GM23248 (cell line): ENCODE measurements at places on chromosomes 6 and 20. TPM values are rescaled to one million over a fixed set of nuclear protein-coding genes. Genes with fewer than 3 reads are reported as not detected.

TGM3 gene
- total RNA-seq = 0.11 TPM in 1 of 2 replicates, not detected in the other

SLC17A3 gene
- total RNA-seq = not detected in 2 replicates

DNA sequence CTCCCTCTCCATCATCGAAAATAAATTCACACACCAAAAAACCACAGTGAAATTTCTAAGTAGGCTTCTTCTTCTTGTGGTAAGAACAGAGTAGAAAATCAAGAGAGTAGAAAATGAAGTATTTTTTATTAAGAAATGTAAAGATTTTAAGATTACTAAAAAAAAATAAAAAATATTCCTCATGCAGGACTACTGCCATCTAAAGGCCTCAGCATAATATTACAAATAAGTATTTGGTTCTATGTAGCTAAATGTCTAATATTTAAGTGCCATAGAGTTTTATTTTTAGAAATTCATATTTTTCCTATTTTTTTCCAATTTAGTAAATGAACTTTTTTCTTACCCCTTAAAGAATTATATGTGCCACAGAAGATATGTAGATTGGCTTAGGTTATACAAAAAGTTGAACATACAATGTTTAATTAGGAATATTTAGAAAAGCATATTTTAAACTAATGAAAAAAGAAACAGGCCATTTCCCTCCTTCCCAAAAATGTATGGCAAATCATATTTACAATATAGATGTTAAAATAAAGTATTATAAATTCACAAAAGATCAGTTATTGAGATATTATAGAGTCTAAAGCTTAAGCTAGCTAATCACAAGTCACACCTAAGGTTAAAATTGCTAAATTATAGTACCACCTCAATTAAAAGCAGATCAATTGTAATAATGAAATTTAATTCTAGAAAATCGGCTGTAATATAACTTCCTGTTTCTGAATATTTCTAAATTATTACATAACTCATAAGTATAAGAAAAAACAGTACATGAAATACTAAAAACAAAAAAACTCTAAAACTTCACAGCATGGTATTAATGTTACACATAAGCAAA lies 3.5 kb upstream of the NT5DC1 start:
- peak; percentile 57 for DNase-seq

- no peak for DNase-seq
Observed at GRCh38 chr6:395432-396125, 4.0 kb downstream of the IRF4 start.

ID4 gene
- total RNA-seq = 34.0 and 41.0 TPM in 2 replicates

DNA sequence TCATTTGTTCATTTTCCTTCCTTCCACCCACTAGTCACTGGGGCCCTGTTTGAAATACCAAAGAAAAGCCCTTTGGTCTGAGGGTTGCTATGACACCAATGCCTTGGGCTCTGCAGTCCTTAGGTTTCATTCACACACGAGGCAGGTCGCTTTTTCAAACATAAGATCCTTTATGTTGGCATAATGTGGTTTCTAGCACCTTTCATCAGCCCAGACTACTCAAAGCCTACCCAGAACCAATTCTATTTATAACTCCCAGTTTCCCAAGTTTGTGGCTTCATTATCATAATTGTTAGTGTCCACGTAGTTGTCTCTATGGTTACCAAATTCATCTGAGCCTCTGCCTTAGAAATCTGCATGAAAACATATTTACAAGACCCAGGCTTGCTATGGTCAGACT lies 6.6 kb upstream of the TP53RK start:
- DNase-seq = peak; percentile 60

DNA sequence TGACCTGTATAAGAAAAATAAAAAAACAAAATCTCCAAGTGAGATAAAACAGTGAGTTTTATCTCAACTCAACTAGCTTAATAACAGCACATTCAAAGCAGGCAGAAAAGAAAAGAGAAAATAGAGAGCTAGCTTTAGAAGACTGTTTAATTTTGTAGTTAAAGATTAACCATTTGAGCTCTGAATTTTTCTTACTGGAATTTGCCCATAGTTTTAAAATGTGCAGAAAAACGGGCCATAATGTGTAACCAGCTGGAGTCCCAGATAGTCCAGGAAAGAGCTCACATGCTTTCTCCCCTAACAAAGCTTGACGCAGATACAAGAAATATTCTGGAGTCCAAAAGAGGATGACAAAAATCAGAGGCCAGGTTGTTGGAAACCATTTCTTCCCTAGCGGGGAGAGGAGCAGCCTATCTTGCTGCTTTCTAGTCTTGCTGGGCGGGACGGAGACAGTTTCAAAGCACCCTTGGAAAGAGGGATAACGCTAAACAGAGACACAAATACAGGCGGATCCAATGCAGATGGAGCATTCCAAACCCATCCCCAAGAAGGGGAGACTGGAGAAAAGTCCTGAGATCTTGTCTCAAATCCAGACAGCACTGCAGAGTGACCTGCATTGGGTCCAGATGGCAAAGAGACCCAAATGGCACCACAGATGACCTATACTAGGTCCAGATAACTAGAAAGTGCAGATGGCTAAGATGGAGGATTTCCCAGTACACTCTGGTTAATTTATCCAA lies 16.1 kb downstream of the TTK start:
- no peak for DNase-seq

DNA sequence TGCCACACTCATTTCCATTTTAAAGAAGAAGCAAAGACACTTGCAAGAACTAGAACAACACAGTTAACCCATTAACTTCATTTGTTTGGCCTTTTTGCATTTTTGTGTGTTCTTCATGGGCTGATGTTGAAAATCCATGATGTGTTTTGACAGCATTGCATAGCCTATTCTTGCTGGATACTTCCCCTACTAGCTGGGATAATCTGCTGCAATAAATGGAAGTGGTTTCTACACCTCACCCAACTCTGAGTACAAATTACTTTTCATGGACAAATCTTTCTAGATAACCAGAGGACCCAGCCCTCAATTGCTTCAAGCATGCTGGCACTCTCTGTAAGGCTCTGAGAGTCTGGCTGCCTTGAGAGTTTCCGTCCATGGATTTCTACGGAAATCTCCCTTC lies 26.5 kb downstream of the CST9L start:
- DNase-seq = no peak

DNA sequence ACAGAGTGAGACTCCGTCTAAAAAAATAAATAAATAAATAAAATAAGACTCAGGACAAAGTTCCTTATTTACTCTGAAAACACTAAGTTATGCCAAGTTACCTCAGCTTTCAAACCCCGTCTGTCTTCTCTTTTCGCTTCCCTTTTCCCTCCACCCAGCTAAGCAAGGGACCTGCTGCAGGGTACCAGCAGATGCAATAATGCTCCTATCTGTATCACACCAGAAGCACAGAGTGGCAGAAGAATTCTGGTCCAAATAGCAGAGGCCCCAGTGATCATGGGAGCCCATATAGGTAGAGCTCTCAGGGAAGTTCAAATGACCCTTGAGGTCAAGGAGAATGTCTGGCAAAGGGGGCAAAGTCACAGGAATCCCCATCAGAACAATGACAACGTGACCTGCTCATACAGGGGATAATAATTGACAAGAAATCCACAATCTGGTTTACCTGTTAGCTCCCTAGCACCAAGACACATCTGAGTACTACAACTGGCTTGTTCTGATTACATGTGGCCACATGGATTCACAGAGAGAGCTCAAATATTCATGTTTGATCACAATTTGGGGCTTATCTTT lies 8.7 kb downstream of the GCM1 start:
- DNase-seq = no peak

NRSN1 gene
- not detected in 2 replicates for total RNA-seq

KIF13A gene
- 46.0 and 47.3 TPM in 2 replicates for total RNA-seq

- peak; percentile 58 for DNase-seq
Observed at GRCh38 chr6:72031471-72031870, 145.1 kb downstream of the RIMS1 start.

HLA-DQA2 gene
- not detected in 2 replicates for total RNA-seq

DNA sequence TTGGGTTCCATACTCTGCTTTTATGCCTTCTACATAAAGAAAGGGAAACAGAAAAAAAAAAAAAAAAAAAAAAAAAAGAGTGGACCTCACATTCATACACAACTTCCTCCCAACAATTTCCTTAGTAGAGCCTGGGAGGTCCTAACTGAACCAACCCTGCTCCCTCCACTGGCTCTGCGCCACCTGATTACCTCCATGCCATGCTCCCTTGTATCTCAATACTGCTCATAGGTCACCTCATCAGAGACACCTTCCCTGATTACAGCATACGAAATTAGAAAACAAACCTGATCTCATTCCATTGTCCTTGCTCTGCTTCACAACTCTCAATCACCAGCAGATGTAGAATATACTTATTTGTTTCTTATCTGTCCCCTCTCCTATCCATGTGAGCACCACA lies 134.2 kb upstream of the EYA4 start:
- no peak for DNase-seq

DNA sequence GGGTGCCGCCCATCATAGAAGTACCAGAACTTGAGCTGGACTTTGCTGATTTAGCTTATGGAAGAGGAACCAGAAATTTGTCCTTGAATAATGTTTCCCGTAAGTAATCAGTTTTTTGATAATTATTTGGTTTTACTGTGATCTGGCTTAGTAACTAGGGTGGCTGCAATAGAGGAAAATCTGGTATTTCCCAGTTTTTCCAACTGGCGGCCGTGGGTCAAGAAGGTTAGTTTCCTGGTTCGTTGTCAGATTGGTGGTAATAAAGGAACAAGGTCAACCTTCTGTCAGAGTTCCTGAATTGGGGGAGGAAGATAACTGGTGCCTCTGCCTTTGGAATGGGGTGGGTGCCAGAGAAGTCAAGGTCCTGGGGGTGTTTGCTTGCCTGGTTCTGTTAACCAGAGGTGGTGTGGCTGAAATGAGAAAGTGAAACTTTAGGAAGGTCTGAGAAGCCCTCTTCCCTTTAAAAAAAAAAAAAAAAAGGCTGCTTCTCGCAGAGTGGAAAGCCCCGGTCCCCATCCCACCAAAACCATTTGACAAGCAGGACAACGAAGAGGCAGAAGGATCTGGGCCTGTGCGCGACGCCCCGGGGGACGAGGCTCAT lies at the start of gene CALHM6:
CALHM6 (plus strand) TSS at position 45 of the 601 bp plus-strand sequence; CDS start at position 600, 555 bp downstream.
- DNase-seq = no peak

- no peak for DNase-seq
Observed at GRCh38 chr20:20430066-20430465, 62.2 kb downstream of the INSM1 start.

GRCh38 chr6:26531897-26532296 lies 6.3 kb upstream of the HMGN4 start:
- no peak for DNase-seq

LY6G6C gene
- total RNA-seq = not detected in 2 replicates

GRCh38 chr6:26065952-26066380 lies 21.3 kb upstream of the HFE start:
- DNase-seq = peak; percentile 91

TREM2 gene
- not detected in 2 replicates for total RNA-seq

- peak; percentile 87 for DNase-seq
Observed at GRCh38 chr20:45968801-45969711, 2.9 kb downstream of the ZNF335 start.

DNA sequence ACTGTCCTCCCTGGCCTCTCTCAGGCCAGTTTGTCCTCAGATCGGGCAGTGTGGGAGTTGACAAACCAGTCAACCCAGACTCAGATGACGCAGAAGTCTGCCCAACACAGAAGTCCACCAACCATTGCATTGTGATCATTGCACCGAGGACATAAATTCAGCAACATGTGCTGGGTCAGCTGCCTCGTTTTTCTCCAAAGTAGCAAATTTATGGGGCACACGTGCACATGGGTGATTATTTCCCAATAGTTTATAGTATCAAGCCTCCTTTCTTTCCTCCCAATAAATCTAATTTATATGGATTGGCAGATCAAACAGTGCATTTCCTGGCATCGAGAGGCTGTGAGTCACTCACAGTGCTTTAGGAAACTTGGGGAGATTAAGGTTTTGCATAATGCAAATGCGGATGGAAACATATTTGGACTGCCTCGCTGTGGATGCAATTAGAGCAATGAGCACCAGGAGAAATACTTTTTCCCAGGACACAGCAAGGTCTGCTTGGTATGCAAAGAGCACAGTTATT lies 413.7 kb upstream of the SULF2 start:
- no peak for DNase-seq

GRCh38 chr20:23519556-23519955 lies 28.6 kb downstream of the CST8 start:
- no peak for DNase-seq

DNA sequence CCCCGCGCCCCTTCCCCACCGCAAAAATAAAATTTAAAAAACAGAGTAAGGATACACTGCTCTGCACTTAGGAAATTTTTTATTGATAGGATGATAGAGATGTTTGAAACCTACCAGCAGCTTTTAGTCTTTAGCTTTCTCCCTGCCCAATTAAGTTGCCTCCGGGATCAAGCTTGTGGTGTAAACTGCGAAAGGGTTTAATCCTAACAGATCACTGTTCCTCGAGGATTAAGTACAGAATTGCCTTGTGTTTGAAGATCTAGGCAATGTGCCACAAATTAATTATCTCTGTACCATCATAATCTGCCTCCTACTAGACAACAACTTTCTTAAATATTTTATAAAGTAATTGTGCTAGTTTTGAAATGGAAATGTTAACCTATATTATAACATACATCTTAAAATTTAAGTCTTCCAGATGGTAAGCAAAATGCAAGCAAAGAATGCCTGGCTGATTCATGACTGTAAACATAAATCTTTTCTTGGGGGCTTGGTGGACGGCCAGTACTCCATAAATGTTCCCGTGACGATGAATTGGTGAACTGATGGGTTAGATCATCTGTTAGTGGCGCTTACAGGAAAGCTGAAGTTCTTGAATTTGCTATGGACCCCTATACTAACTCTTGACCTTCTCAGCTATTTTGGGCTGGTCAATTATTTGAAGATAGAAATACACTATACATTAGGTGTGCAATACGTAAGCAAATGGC lies 58.0 kb upstream of the ARHGAP18 start:
- no peak for DNase-seq

SAMHD1 gene
- 9.0 and 15.8 TPM in 2 replicates for total RNA-seq

- DNase-seq = peak; percentile 28
Observed at GRCh38 chr6:100549406-100550167, 84.9 kb upstream of the SIM1 start.

DNA sequence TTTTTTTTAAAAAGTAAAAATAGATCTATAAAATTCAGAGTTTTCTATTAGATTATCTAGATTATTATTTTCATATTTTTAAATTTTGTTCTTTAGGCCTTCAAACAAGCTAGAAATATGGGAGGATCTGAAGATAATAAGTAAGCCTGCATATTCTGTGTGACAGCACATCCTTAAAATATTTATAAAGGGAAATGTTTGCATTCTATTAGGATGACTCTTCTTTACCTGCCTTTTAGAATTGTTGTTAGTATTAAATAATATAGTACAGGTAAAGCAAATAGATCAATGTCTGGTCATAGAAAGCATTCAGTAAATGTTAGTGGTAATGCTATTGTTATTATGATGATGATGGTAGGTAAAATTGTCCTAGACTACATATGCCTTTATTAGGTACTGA lies 17.4 kb downstream of the PEX3 start:
- no peak for DNase-seq

DNA sequence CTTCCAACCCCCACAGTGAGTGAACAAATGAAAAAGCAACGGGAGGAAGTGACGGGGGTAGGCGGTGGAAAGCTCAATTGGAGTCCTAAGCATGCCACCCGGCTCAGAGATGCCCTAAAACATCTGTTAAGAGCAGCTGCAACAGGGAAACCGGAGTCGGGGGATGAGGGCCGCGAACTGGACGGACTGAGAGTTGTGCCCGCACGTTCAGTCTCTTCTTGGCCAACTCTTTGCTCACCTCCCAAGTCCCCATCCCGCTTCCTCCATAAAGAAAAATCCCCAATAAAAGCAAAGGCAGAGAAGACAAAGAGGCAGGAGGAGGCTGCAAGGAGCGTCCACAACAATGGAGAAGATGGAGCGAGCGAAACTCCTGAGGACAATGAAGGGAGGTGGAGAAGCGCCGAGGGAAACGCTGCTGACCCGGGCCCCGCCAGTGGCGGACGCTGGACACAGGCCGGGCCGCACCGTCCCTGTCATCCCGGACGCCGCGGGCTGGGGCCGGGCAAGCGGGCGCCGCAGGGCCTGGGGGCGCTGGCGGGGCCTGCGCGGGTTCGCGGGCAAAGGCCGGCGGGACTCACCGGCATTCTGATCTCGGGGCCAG lies 600 bp downstream of the SEC63 start:
- peak; percentile 88 for DNase-seq
